ENCODE measurements at places on chromosomes 4 and X.

- DNase-seq: no peak
Observed at GRCh38 chr4:72613959-72614358, 44.9 kb upstream of the ADAMTS3 start.

GRCh38 chr4:122798101-122798500, 28.5 kb upstream of the FGF2 start:
- no peak for DNase-seq

DNA sequence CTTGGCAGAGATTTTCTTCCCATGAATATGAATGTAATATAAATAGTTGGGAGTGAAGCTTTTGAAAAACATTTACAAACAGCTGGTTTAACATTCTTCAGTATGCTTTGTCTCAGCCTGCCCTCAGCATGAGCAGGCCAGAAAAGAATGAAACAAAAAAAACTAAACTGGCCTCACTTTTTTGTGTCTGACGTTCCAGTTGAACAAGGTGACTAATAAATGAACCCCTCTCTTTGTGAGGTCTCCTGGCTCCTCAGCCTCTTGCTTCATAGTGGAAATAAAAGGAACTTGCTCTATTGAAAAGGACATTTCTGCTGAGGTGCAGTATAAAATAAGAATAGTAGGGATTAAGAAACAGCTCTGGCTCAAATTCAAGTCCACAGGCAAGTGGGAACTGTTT, 9.4 kb downstream of the CHST7 start:
- no peak for DNase-seq

DNA sequence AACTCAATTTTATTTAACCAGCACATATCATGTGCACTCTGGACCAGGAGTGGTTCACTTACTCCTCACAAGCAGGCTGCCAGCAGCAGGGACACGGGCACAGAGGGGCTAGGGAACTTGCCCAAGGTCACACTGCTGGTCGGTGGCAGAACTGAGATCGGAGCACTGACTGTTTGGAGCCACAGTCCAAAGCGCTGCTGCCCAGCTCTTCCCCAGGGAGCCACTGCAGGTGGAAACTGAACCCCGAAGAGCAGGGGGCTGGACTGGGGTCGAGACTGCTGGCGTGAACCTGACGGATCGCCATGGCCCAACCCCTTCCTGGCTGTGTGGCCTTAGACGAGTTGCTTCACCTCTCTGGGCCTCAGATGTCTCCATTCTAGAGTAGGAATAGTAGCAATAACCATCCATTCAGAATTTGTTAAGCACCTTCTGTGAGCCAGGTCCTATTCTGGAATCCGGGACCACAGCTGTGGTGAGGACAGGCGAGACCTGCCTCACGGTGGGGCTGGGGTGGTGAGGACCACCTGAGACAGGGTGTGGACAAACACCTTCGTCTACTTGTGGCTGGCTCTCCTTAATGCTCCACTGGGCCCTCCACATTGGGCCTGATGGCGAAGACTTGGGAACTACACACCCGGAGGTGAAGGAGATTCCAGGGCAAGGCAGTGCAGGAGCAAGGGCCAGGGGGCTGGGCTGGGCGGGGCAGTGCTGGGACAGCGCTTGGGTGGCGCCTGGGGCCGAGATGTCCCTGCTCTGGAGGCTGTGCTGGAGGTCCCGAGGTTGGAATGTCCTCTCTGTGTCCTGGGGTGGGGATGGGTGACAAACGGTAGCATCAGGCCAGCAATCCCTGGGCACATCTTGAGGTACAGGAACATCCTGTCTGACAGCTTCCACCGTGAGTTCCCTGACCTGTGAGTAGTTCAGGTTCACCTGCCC, 32.0 kb upstream of the KIAA0232 start:
- DNase-seq: no peak

DNA sequence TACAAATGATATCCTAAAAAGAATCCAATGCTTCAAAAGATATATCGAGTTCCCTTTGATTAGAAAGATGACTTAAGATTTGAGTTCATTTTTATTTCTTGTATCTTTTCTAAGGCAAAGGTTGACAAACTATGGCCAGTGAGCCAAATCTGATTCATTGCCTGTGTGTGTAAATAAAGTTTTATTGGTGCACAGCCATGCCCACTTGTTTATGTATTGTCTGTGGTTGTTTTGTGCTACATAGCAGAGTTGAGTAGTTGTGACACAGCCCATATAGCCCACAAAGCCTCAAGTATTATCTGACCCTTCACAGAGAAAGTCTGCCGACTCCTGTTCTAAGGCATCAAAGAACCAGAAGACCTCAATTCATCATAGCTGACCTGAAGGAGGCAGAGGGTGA, 32.2 kb upstream of the EIF1AX start:
- DNase-seq: no peak

DNA sequence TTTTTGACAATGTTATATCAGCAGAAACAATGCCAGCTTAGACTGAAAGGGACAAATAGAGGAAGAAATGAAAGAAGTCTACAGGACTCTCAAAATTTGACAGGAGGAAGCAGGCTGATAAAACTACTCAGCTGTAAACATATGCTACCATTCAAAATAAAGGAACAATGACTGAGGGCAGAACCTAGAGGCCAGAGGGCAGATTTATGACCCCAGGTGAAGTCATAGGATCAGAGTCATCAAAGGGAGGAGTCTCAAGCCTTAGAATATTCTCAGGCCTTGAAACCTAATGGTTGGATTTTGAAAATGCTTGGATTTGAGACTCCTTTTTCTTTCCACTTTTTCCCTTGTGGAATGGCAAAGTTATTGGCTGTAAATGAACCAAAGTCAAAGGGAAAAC, 17.0 kb upstream of the SYTL5 start:
- no peak for DNase-seq

DNA sequence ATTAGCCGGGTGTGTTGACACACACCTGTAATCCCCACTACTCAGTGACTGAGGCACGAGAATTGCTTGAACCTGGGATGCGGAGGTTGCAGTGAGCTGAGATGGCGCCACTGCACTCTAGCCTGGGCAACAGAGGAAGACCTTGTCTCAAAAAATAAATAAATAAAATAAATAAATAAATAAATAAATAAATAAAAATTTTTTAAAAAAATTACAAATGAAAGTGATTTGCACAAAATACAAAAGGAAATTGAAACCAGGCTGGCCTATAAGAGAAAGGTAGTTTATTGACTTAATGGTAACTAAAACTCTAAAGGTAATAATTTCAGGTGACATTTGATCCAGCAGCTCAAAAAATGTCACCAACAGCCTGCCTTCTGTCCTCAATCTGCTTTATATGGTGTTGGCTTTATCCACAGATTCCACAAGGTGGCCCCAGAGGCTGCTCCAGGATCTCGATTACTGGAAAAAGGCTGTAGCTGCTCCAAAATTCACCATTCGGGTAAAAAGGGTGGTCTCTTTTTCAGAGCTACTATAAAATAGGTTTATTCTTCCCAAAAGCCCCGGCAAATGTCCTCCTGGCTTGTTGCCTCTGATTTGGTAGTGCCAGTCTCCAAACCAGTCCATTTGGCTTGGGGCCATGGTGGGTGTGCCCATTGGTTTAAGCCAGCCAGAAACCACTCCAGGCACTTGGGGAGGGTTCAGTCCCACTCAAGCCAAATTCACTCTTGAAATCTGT, 61.4 kb upstream of the TRIM2 start:
- DNase-seq: no peak

GRCh38 chr4:87937523-87937922, 38.0 kb upstream of the SPP1 start:
- no peak for DNase-seq

DNA sequence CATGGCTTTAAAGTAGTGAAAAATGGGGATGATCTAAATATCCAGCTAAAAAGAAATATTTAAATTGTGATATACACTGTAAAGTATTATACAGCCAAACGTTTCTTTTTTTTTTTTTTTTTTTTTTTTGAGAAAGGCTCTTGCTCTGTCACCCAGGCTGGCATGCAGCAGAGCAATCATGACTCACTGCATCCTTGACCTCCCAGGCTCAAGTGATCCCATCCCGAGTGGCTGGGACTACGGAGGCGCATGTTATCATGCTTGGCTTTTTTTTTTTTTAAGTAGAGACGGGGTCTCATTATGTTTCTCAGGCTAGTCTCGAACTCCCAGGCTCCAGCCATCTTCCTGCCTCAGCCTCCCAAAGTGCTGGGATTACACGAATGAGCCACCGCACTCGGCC, 17.1 kb downstream of the SMIM14 start:
- no peak for DNase-seq

GRCh38 chr4:144905286-144905685, 192.7 kb downstream of the ANAPC10 start:
- DNase-seq: no peak

DNA sequence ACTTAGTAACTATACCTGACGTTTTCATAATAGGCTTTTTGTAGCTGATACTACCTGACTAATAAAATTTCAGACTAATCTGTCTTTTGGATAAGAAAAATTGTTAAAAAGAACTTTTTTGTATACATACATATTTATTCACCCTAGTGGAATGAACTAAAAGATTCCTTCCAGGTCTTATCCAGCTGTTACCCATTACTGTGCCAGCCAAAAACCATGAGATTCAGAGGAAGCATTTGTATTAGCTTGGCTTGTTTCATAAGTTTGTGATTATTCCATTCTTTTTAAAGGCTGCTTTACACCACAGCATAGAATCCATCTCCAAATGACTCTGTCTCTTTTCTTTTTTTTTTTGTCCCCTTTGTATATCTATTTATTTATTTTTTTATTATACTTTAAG, 149.4 kb downstream of the FAT4 start:
- no peak for DNase-seq

GRCh38 chr4:186272699-186273391, 6.9 kb downstream of the F11 start:
- DNase-seq: no peak

DNA sequence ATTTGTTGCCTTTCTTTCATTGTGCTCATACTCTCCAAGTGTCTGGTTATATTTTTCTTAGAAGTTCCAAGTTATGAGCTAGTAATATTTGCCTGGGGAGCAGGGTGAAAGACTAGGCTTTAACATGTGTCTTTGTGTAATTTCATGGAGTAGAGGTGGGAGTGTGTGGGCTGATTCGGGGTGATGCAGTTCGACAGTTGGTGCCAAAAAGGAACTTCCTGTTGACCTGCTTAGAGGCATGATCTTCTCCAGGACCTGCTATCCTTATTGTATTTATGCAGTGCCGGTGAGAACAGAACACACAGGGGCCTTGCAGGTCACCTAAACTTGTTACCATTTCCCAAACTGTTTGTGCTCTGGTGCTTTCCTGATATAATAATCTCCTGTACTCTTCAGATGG, 21.2 kb downstream of the USP53 start:
- no peak for DNase-seq
